CD4-positive, alpha-beta T cell treated with Interleukin-15 for 1 hour (primary cell): ENCODE measurements at places on chromosomes 13 and 19.

DNA sequence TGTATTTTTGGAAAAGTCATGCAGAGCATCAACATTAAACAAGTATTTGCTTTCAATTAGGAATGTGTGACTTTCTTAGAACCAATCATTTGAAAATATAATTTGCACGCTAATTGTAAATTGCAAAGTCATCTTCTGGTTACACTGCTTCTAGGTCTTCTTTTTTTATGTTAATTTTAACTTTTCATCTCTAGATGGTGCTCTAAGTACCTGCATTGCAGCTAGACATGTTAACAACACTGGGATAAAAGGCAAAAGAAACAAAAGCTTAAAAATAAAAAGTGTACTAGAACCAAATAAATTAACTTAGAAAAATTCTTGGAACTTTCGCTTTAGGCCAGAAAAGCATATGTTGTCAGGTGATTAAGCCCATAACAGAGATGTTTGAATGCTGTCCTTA lies 2758.2 kb downstream of the PCDH9 start:
- DNase-seq = no peak

GRCh38 chr19:58095328-58095727 lies 2.7 kb downstream of the ZSCAN18 start:
- no peak for DNase-seq

DNA sequence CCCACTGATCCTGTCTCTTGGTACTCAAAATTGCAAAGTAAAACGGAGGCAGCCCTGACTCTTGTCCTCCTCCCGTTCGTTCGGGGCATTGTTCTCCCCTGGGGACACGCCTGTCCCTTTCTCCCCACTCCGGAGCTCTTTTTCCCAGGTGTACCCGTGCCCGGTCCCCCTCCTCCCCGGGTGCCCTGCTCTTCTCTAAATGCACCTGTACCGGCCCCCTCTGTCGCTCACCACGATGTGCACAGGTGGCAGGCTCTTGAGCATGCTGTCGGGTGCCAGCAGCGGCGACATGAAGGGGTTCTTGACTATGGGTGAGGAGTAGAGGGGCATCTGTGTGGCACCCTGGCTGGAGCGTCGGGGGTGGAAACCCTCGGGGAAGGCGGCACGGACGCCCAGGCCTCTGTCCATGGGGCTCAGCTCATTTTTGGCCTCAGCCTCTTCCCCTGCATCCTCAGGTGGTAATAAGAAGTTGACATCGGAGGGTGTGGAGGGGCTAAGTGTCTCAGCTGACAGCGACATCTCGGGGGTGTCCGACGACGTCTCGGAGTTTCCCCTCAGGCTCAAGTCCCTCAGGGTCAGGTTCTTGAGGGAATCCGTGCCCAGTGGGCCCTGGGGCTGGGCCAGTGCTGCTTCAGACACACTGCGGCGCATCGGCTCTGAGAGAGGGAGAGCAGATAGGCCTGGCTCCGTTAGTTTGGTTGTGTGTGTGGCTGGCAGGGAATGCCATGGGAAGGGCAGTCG lies 12.4 kb upstream of the CNFN start:
- no peak for DNase-seq

GRCh38 chr13:29497137-29497654 lies 98.3 kb downstream of the SLC7A1 start:
- DNase-seq = no peak

DNA sequence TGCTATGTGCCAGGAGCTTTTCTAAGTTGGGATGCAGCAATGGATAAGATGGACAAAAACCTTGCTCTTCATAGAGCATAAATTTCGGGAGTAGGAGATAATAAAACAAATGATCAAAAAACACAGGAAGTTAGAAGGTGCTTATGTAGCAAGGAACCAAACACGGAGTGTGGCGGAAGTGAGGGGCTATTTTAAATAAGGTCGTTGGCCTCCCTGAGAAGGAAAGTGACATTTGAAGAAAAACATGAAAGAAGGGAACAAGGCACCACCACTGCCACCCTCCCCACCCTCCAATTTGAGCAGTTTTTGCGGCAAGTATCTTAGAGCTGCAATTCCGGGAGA lies 3.2 kb upstream of the GSX1 start:
- DNase-seq = no peak

DNA sequence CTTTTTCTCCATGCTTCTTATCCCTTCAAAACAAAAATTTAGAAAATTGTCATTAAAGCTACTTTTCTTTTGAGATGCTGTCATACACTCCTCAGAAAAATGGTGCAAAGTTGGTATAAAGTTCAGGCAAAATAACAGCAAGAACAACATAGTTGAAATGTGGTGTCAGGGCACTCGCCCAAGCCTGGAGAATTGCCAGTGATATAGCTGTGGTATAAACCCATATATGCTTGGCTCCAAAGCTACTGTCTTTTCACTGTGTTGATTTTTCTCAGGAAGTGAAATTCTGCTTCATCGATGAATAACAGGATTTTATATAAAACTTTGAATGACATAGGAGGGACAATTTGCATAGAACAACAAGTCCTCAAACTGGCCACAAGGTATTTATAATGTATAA lies 2532.9 kb downstream of the PCDH9 start:
- no peak for DNase-seq

GRCh38 chr19:40716031-40716481 lies 630 bp downstream of the COQ8B start:
- peak; percentile 57 for DNase-seq

DNA sequence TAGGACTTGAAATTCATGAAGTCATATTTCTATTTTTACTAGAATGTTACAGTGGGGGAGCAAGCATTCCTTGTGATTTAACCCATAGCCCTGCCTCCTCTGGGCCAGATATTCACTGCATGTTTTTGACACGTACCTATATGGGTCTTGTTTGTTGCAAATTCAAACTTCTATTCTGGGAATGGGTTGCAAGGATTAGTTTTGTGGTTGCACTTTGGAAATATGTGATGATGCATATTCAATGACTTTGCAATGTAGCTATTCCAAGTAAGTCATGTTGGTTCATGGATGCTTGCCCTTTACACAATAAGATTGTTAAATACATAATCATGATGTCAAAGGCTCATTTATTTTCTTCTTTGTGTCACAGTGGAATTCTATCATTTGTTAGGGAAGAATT lies 440.8 kb downstream of the TDRD3 start:
- DNase-seq = no peak

DNA sequence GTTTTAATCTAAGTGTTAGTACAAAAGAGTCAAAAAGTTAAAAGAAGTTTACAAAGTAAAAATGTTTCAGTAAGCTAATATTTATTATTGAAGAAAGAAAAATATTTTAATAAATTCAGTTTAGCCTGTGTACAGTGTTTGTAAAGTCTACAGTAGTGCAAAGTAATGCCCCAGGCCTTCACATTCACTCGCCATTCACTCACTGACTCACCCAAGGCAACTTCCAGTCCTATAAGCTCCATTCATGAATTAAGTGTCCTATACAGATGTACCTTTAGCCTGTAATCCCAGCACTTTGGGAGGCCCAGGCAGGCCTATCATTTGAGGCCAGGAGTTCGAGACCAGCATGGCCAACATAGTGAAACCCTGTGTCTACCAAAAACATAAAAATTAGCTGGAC lies 24.1 kb upstream of the AKAP11 start:
- no peak for DNase-seq

DNA sequence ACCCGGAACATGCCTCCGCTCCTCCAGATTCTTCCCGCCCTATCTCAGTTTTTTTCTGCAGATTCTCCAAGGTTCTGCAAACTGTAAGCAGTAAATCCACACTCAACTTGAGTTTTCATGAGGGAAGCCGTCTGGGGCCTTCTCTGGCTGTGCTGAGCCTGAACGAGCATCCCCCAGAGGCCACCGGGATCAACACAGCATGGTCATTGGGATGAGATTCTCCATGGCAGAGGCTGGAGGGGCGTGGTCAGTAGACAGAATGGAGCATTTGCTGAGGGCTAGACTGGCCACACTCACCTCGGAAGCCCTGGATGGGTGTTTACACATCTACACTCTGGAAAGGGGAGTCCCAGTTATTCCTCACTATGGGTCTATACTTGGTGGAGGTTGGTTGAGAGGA lies 2.3 kb upstream of the LILRA4 start:
- DNase-seq = no peak

DNA sequence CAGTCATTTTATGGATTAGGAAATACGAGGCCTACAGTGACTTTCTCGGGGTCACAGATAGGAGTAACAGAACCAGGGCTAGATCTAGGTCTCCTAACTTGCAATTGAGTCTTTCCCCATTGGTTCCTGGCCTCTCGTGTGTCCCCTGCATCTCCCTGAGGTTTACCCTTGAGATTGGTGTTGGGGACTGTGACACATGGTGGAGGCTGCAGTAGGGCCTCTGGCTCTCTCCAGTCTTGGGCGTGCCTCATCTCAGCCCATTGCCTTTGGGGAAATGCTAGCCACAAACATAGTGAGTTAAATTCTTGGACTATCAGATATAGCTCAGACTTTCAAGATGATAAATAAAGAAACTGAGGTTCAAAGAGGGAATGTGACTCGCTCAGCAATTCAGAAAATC lies 212.1 kb downstream of the KCNRG start:
- no peak for DNase-seq

- no peak for DNase-seq
These were observed 403.2 kb downstream of the EFNB2 start for GRCh38 chr13:106132216-106132615.

GRCh38 chr13:36133950-36134626 lies 2.9 kb upstream of the DCLK1 start:
- DNase-seq = no peak

DNA sequence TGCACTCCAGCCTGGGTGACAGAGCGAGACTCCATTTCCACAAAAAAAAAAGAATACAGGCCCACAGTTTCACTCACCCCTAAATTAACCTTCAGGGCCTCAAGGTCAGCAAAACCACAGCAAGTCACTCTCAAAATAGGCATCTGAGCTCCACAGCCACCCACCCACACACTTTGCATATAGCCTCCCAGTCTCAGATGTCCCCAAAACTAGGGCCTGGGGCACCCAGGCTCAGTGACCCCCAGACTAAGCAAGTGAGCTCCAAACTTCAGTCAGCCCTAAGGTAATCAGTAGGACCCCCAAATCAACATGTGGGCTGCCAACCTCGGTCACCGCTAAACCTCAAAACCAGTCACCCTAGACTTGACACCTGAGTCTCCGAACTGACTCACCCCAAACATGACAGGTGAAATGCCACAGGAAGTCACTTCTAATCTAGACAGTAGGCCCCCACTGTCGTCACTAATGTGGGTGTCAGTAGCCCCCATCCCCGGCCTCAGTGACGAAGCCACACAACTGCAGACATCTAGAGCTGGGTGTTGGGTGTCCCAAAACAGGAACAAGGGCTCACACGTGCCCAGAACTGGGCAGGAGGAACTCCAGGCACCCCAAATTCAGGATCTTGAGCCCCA lies 13.9 kb downstream of the RABAC1 start:
- DNase-seq = peak; percentile 95
